ENCODE measurements at places on chromosomes 3 and 15.

- DNase-seq, result peak; percentile 23
Measured at GRCh38 chr3:170128259-170128976, 53.1 kb downstream of the PHC3 start.

- DNase-seq, result no peak
Measured at GRCh38 chr3:186487819-186488218, 56.4 kb downstream of the CRYGS start.

DNA sequence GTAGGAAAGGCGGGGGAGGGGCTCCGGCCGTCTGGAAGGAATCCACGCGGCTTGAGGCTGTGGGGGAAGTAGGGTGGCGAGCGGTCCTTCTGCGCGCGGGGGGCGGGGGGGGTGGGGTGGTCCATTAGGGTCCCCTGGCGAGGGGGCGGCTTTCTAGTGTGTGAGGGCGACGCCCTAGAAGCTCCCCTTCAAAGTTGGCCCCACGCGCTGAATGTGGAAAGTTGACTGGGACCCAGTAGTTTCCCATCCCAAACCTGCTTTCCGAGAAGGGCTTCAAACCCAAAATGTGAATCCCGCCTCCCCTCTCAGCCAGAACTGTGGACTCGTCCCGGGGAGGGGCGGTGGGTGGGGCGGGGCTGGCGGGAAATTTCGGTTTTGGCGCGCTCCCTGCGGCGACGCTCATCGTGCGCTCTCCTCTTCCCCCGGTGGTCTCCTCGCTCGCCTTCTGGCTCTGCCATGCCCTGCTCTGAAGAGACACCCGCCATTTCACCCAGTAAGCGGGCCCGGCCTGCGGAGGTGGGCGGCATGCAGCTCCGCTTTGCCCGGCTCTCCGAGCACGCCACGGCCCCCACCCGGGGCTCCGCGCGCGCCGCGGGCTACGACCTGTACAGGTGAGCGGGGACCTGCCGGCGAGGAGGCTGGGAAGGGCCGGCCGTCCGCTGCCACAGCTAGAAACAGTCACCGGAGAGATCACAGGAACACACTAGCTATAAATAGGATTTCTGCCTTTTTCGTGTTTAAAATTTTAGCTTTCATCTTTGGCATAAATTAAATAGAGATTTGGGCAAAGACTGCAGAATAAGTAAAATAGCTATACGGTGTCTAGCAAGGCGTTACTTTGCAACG is 790 bp downstream of the DUT start:
- DNase-seq, result no peak

- no peak for DNase-seq
Measured at GRCh38 chr3:151314137-151314536, 2.5 kb downstream of the GPR87 start.

GRCh38 chr15:68646696-68647095 is 67.9 kb downstream of the CORO2B start:
- DNase-seq, result no peak

DNA sequence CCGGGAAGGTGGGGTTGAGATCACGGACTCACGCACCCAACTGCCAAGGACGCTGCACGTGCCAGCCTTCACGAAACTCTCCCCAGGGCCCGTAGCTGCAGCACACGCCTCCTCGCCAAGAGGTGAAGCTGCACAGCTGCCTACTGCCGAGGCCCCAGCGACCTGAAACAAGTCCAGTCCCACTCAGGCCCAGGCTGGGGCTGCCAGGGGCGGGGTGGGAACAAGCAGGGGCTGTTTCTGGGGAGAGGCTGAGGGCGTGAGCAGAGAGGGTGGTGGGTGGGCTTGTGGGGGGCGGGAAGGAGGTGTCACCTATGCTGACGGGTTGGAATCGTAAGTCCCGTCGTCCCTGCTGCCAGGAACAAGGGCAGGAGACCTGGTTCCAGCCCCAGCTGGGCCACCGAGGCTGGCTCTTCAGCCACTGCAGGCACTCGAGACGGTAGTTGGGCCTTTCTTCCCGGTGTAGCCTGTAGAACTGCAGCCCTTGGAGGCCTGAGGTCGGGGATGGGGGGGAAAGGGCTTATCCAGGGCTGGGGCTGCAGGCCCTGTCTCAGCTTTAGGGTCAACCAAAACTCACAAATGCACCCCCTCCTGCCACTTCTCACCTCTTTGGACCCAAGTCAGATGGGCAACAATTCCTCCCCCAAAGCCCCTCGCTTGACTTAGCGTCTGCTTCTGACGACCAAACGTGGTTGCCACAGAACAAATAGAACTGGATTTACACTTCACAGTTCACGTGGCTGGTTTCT is 44.4 kb downstream of the MUC20 start:
- DNase-seq, result no peak

Data from LNCaP clone FGC (cell line).